ENCODE measurements at places on chromosomes 5 and 9.
A peak's percentile ranks its signal among the peaks of the same experiment; 100 is the strongest.

DNA sequence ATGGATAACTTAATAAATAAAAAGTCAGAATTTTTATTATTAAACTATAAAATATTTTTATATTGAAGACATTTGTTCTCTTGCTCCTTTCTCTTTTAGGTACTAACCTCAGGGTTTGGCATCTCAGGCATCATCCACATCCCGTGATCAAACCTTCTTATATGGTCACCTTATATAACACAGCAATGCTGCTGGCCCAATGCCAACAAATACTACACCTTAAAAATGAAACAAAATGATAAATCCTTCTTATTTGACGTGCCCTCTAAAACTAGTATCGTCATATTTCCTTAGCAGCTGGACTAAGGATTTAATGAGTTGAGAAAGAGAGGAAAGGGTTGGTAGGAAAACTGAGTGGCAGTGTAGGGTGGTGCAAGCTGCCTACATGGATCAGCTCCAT, 56.6 kb downstream of the NDUFAF2 start:
- no peak for DNase-seq

DNA sequence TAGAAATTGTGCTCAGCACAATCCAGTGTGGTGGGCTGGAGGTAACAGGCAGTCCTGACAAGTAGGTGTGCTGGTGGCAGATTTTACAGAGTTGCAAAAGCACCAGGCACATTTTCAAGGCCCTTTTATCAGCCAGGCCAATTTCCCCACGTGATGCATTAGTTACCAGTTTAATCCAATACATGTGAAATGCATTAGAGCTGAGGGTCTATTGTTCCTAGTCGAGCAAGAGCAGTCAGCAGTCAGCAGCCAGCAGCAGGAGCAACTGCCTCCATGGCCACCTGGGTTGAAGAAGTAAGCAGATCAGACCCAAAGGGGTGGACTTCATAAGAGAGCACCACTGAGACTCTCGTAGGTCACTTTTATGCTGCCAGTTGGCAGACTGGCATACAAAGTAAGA, 76.7 kb downstream of the EPB41L4A start:
- DNase-seq, result no peak

DNA sequence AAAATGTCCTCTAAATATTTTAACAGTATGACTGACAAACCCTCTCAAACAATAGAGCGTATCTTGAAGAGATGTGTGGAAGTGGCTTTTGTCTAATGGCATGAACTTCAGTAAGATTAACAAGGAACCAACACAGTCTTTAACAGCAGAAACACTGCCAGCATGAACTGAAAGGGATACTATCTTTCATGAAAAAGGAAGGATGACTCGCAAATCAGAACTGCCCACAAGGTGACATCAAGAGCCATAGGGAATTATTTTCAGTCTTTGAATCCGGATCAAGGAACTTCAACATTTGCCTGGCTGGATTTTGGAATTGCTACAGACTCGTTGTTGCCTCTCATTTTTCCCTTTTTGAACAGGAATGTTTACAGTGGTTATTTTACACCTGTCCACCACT, 5.1 kb upstream of the HEXB start:
- DNase-seq, result peak; percentile 23

- DNase-seq, result no peak
Measured at GRCh38 chr5:18159331-18159730, 525.1 kb downstream of the TAF11L14 start.

DNA sequence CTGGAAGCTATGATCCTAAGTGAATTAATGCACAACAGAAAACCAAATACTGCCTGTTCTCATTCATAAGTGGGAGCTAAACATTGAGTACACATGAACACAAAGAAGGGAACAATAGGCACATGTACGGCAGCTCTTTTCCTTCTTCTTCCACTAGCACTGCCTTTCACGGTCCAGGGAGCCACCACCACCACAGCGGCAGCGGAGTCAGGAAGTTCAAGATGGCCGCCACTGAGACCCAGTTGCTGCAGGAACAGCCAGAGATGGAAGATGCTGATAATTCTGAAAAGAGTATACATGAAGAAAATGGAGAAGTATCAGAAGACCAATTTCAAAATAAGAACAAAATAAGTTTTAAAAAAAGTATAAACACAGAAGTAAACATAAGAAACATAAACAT, 39.5 kb upstream of the TNFSF15 start:
- no peak for DNase-seq

GRCh38 chr5:146770980-146771379, 107.6 kb downstream of the PPP2R2B start:
- DNase-seq, result no peak

GRCh38 chr5:2006971-2007291, 124.2 kb upstream of the IRX4 start:
- no peak for DNase-seq

GRCh38 chr5:148209151-148209770, 6.4 kb downstream of the SPINK6 start:
- no peak for DNase-seq

DNA sequence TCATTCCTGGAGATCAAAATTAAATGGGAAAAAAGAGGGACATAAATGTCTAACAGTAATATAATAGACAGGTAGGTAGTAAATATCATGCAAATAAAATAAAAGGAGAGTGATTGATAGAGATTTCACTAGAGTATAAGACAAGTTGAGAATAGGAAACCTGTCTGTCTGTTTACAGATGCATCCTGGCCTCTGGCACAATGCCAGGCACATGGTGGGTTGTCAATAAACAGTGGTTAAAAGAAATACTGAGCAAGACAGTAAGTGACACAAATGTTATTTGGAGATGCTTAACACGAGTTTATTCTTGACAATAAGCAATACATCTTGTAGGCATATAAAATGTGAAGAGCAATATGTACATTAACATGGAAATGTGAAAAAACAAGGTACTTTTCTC, 33.3 kb downstream of the RICTOR start:
- DNase-seq, result no peak

- DNase-seq, result no peak
Measured at GRCh38 chr5:163534492-163535094, 29.2 kb downstream of the MAT2B start.

DNA sequence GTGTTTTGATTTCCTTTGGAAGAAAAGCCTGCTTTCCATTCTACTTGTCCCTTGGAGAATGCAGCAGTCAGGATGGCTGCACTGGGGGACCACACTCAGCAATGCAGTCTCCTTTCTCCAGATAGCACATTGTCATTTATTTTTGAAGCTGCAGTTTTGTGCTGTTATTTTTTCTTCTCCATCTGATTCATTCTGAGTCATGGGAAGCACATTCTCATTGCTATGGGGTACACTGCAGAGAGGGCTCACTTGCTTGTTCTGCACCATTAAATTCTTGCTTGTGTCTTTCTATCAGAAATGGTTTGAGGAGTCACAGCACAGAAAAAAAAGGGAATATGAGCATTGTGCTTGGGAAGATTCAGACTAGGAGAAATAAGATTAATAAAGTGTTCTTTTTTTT, 39.7 kb upstream of the POC5 start:
- no peak for DNase-seq

All from astrocyte (in vitro differentiated cells and primary cell).